Renal cortex interstitium (tissue), 15 donors: ENCODE measurements at places on chromosomes 12 and 14.

DNA sequence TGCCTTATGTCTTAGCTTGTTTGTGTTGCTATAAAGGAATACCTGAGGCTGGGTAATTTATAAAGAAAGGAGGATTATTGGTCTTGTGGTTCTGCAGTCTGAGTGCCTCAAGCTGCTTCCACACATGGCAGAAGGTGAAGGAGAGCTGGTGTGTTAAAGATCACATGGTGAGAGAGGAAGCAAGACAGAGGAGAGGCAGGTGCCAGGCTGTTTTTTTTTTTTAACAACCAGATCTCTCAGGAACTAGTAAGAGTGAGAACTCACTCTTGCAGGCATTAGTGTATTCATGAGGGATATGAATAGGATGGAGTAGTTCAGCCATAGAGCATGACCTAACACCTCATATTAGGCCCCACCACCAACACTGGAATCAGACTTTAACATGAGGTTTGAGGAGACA lies 123.4 kb downstream of the CMAS start:
- no peak for DNase-seq

DNA sequence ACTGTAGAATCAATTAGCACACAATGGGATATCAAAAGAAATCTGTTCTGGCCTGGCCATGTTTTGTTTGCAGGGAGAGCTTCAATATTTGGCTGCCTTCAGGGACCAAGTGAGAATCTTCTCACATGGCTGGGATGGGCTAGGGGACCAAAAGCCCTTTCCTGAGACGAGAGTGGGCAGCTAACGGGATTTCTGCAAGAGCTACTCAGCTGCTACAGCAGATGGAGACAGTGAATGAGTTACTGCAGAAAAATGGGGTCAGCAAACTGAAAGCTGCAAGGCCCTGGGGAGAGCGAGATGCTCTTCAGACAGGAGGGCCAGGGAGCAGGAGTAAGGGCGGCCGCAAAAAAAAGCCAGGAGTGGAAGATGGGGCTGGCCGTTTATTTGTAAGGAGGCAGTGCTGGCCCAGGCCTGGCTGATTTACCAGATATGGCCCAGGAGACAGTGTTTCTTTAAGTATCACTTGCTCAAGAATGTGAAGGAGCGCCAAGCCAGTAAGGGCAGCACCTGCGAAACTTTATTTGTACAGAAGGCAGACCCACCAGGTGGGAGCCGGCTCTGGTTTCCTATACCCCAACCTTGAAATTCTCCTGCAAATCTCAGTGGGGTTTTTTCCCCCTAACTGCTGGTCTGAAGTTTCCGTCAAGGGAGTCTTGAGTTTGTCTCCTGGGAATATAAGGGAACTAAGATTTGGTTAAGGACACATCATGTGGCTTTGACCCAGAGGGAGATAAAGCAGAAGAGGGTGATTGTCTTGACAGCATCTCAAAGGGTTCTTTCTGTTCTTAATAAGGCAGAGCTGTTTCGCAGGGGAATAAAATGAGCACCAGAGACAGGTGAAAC lies 57.8 kb downstream of the SSH1 start:
- no peak for DNase-seq

GRCh38 chr12:40010899-40011774 lies 94.7 kb downstream of the SLC2A13 start:
- peak; percentile 24 for DNase-seq

- DNase-seq: no peak
Measured at GRCh38 chr12:56350662-56351061, 9.2 kb downstream of the STAT2 start.

DNA sequence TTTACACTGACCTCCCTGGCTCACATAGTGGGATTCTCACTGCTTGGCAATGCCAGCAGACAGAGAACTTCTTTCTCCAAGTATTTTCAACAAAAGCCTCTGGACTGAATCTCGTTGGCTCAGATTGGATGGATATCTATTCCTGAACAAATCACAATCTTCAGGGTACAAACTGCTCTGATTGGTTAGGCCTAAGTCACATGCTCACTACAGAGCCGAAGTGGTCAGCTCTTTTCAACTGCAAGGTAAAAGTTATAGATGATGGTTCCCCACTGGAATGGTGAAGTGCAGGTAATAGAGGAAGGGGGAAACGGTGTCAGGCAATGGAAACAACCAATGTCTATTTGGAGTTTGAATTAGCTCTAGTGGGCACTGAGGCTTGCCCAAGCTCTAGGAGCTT lies 16.7 kb upstream of the VRK1 start:
- no peak for DNase-seq

GRCh38 chr12:76942267-76942666 lies 63.4 kb upstream of the CSRP2 start:
- no peak for DNase-seq

- DNase-seq: peak; percentile 32
Measured at GRCh38 chr14:24984846-24985589, 64.9 kb downstream of the STXBP6 start.

DNA sequence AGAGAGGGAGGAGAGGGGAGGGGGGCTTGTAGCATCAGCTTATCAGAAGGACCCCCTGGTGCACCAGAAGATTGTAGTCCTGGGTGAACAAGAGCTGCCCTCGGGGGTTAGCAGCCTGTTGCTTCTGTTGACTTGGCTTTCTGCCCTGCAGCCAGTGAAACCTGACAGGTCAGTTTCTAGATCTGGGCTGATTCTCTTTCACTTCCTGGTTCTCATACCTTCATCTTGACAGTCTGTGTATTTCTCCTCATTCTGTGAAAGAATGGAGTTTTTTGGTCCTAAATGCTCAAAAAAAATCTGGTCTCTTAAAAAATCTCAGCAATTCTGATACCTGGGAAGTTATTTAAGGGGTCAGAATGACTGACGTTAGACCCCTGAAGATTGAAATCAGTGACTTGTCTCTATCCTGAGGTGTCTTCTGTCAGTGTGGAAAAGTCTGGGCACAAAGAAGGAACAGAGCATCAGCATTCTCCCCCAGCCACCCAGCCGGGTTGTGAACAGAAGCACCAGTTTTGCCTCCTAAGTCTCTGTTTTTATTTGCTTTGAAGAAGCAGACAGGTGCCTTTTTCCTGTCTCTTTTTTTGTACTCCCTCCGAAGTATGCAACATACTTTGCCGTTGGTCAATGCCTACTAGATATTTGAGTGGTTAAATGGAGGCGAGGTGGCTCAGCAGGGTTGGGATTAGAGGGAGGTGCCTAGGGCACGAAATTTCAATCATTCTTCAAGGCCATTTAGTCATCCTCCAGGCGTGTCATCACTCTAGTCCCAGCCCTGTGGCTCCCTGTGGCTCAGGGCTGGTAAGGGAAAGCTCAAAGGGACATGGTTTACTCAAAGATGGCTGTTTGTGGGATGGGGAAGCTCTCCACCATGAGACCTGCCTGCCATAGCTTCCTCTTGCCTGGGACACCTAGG lies 24.0 kb downstream of the TTC9 start:
- DNase-seq: peak; percentile 15

DNA sequence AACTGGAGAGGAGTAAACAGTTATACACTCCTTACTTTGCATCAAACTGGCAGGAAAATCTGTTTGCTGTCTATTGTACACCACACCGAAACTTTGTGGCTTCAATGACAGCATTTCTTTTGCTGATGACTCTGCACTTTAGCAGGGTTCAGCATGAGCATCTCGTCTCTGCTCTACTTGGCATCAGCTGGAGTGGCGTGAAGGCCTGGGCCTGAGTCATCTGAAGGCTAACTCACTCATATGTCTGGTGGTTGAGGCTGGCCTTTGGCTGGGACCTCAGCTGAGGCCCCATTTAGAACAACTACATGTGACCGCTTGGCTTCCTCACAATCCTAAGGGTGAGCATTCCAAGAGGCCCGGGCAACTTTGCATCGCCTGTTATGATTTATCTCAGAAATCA lies 28.7 kb upstream of the REP15 start:
- no peak for DNase-seq
